ENCODE measurements at places on chromosomes 12 and 14.

GRCh38 chr14:102255401-102256190 lies 49.4 kb downstream of the MOK start:
- no peak for DNase-seq

DNA sequence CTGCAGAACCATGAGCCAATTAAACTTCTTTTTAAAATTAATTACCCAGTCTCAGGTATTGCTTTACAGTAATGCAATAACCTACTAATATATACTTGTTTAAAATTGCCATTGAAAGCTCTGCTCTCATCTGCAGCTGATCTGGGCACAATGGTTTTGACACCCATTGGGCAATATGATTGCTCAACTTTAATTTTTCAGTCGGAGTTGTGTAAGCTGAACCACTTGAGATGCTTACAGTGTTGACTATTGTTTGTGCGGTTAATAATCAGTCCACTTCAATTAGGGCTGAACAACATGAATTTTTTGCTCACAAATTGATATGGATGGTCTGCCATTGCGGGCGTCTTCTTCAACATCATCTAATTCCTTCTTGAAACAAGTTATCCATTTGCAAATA lies 18.0 kb upstream of the OR4K5 start:
- no peak for DNase-seq

DNA sequence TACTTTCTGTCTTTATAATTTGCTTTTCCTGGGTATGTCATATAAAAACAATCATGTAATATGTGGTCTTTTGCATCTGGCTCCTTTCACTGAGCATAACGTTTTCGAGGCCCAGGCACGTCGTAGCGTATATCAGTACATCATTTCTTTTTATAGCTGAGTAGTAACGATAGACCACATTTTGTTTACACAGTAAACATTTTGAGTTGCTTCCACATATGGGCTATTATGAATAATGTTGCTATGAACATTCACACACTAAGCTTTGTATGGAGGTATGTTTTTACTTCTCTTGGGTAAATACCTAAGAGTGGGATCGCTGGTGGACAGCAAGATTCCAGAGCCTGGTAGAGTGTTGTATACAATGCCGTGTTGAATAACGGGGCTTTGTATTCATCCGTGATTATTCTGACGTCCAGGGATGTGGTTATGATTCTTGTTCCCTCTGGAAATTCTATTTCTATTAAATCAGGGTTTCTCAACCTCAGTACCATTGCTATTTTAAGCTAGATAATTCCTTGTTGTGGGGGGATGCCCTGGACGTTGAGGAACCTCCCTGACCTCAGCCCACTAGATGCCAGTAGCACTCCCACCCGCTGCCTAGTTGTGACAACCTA lies 38.9 kb upstream of the CIT start:
- no peak for DNase-seq

DNA sequence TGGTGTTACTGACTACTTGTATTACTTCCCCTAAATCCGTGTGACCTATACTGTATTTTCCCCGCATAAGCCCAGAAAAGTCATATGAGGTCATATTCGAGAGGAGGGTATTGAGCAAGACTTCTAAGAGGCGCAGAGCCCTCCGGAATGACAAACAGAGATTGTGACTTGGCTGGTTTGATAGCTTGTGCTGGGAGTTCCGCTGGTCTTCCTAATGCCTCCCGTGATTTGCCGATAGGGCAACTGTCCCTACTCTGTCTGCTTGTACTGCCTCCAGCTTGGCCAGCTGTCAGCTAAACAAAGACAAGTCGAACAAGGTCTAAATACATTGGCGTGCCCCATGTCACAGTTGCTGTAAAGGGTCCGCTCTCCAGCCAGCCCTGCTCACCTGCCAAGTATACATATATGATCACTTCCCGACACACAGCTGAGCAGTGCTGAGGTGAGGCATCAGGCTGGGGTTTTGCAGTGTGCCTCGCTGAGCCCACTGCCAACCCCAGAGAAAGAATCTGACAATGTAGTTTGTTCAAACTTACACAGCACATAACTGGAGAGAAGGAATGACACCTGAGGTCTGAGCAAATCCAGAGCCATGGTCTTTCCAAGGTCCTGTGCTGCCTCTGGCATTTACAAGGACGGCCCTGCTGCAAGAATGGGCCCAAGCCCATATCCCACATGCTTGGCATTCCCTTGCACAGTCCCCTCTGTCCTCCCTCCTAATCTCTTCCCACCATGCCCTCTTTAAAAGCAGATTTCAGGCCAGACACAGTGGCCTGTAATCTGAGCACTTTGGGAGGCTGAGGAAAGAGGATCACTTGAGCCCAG lies 23.7 kb downstream of the LGMN start:
- DNase-seq: no peak

DNA sequence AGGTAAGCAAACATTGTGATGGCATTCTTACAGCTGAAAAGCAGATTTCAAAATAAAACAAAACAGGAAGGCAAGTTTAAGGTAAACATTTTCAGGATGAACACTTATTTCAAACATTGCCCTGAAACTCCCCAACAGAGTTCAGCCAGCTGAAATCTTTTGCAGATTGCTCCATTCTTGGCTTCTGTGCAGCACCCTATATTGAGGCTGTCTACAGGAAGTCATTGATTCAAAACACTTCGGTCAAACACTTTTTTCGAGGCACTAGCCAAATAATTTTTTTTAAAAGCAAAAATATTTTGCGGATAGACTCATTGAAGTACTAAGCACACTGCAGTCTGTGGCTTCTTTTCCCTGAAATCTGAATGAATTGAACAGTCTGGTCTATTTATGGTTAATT lies 318.1 kb upstream of the PDE3A start:
- no peak for DNase-seq

DNA sequence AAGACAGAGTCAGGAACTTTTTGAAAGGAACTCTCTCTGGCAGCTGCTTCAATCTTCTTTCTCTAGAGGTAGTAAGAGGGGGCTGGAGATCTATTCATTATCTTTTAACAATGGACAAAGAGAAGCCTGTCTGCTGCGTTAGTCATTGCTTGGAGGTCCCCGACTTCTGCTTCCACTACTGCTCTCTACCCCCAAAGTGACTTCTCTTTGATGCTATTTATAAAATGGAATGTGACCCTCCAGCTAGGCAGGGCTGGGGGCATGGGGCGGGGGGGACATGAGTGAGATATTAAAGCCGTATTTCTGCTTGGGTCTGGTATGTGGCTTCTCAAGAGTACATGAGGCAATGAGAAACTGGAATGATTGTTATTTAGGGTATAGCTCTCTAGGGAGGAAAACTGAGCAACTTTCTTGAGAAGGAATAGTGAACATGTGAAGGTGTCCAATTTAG lies 41.4 kb upstream of the NUDT4 start:
- DNase-seq: no peak

DNA sequence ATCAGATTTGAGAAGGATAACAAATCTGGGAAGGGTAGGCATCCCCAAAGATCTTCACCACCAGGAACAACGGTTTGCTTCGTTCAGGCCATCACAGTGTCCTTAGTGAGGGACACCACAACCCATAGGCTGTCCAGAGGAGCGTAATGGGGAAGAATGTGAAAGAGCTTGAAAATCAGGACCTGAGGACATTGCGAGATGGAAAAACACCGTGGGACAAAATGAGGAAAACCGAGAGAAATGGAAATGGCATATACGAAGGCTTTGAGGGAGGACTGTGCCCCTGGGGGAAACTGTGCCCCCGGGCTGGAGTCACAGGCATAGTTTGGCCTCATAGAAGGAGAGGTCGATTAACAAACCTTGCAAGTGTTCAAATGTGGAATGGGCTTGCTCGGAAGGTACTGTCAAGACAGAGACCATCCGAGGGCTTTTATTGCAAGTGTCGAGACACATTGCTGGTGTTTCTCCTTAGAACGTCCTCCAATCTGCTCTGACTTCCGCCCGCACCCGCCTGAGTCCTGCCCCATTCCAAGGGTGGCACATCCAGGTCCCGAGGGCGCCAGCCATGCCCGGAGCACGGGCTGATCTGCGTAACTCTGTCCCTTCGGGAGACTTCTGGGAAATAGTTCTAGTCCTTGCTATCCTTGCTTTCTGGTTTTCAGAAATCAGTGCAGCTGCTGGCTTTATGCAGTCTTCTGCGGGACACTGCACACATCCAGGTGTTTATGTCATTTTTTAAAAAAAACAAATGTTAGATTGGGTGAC lies 885 bp upstream of the PALS1 start:
- DNase-seq: no peak

GRCh38 chr14:21267886-21268616 lies 1.2 kb downstream of the HNRNPC start:
- DNase-seq: no peak

DNA sequence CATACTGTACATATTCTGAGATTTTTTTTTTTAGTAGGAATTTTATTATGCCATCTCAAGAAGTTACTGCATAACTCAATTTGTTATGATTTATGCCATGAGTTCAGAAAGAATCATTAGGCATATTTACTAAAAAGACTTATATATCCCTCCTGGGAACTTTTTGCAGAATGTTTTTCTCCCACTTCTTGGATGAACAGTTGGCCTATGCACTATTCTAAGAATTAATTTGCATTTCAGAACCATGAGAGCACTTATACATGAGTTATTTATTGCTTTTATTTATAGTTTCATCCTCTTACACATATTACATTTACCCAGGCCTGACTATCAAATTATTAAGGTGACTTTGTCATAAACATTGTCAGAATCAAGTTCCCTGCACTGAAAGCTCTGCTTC lies 6.3 kb upstream of the LRIG3 start:
- no peak for DNase-seq

- no peak for DNase-seq
Measured at GRCh38 chr12:127592245-127592644, 674.7 kb upstream of the TMEM132C start.

- DNase-seq: no peak
Measured at GRCh38 chr14:76168531-76168930, 16.8 kb downstream of the GPATCH2L start.

GRCh38 chr12:72144553-72144952 lies 127.6 kb upstream of the TRHDE start:
- DNase-seq: no peak

DNA sequence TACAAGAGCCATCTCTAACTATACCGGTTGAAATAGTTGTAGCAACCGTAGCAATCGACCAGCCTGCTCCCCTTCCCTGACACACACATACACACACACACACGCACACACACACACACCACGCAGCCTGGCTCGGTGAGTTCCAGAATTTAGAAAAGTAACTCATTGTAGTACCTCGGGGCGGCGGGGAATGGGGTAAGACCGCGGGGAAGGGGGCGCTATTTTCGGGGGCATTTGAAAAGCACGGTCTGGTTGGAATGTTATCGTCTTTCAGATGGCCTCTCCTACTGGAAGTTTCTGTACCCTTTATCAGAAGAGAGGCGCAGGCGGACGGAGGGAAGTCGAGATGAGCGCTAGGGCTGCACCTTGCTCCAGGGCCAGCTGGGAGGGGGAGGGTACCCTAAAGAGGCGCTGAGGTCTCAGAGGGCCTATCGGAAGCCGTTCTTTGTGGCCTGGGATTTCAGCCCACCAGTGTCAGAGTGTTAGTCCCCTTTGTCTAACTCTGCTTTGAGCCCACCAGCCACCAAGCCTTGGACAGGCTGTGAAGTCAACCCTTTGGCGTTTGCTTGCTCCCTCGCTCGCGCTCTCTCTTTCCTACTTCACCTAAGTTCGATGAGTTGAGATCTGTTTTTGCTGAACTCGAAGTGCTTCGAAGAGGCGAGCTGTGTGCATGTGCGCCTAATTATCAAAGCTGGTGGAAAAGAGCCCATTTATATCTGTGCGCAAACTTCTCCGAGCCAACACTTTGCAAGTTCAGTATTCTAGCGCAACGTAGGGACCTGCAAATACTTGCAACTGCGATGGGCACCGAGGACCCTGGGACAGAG lies 837 bp downstream of the COL2A1 start:
- no peak for DNase-seq

- no peak for DNase-seq
Measured at GRCh38 chr12:50505675-50506530, 1.1 kb downstream of the DIP2B start.

GRCh38 chr12:52366738-52367485 lies at the start of gene KRT85:
Gene KRT85, minus strand, starts transcription at chr12:52367481. Its CDS starts 76 bp downstream, at chr12:52367405.
- no peak for DNase-seq

DNA sequence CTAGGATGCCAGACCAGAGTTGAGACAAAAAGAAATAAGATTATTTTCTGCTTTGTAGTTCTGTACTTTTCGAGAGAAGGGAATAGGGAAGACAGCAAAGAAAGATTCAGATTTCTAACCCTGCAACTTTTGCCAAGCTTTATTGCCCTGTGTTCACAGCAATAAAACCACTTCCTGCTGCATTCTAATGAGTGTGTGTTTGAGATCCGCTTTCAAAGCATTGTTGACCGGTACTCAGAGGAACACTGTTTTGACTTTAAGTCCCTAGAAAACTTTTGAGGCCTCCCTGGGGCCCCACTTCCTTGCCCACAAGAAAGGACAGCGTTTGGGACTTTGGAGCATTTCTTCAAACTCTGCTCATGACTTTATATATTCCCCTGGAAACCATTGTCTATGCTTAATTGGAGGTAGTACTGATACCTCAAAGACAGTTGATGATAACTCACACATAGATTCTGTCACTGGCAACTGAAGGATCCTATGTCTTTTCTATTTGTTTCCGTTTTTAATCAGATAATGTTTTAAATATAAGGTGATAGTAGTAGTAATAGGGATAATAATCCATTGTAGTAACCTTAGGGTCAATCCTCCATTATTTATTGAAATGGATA lies 1.3 kb downstream of the RNASE6 start:
- no peak for DNase-seq

DNA sequence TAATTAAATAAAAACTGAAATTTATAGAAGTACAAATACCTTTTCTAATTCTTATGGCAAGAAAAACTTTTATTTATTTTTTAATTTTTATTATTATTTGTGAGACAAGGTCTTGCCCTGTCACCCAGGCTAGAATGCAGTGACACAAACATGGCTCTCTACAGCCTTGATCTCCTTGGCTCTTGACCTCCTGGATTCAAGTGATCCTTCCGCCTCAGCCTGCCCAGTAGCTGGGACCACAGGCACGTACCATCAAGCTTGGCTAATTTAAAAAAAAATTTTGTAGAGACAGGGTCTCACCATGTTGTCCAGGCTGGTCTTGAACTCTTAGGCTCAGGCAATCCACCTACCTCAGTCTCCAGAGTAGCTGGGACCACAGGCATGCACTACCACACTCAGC lies 47.4 kb downstream of the COCH start:
- DNase-seq: no peak

DNA sequence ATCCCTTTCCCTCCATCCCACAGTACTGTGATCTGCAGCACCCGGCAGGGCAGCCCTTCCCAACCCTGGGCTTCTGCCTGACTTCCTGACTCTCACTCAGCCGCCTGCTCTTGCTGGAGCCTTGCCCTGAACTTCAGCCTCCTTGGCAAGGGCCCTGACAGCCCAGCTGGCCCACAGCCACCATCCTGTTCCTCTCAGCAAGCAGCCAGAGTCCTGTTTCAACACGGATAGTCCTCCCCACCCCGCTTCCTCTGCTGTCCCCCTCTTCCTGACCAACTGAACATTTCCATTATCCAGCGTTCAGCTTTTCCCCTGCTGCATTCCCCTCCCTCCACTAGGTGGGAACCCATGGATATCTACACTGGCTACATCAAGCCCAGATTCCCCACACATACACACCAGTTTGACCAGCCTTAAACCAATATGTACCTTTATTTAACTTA lies 74.0 kb upstream of the MDM1 start:
- no peak for DNase-seq

Measured in NCI-H1048 (cell line).